CMK (cell line): ENCODE measurements at places on chromosomes 13 and 19.

DNA sequence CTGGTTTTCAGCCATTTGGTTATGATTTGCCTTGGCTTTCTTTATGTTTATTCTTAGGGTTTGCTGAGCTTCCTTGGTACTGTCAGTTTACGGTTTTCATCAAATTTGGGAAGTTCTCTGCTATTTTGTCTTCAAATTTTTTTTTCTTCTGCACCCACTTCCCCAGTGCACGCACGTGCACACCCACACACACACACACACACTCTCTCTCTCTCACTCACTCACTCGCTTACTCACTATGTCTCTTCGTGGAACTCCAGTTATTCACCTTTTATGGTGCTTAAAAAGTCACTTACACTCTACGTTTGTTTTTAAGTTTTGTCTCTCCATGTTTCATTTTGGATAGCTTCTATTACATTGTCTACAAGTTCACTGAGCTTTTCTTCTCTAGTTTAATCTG, 7.1 kb downstream of the AKAP11 start:
- no peak for DNase-seq

GRCh38 chr13:36619535-36619934, 54.3 kb upstream of the SERTM1 start:
- DNase-seq = no peak

- DNase-seq = no peak
These were observed 29.2 kb downstream of the NLRP5 start for GRCh38 chr19:56015756-56016155.

- no peak for DNase-seq
These were observed 5.0 kb downstream of the ANO8 start for GRCh38 chr19:17329366-17330261.

GRCh38 chr19:38880076-38880881, 2.2 kb upstream of the RINL start:
- no peak for DNase-seq

GRCh38 chr13:81670048-81670447, 1329.1 kb upstream of the SPRY2 start:
- no peak for DNase-seq

DNA sequence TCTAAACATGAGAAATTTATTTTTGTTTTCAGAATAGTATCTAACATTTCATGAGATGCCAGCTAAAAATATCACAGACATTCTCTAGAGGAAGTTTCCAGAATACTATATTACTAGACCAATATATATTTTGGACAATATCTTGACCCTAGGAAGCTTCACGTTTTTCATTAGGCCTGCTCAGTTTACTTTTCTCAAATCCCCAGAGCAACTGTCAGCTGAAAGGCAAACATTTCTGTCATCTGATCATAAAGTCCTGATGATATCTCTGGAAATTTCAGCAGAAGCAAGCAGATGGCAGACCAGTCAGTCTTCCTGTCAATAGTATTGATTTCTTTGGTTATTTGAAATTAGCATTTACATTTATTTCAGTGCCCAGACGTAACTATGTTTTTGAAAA, 4.0 kb downstream of the POSTN start:
- DNase-seq = no peak

DNA sequence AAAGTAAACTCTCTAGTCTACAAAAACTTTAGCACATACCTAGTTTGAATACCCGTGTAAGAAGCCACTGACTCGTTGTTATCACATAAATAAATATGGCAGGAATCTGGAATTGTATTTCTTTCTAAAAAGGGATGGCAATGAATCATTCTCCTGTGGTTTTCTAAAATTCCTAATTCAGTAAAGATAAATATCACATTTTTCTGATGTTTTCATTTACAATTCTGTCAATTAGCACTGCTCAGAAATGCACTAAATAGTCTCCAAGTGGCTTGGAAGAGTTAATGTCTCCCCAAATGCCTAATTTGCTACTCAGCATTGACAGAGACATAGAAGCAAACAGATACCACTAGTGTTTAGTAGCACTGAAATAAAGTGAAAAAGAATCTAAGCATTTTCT, 547.7 kb upstream of the SLITRK1 start:
- no peak for DNase-seq

DNA sequence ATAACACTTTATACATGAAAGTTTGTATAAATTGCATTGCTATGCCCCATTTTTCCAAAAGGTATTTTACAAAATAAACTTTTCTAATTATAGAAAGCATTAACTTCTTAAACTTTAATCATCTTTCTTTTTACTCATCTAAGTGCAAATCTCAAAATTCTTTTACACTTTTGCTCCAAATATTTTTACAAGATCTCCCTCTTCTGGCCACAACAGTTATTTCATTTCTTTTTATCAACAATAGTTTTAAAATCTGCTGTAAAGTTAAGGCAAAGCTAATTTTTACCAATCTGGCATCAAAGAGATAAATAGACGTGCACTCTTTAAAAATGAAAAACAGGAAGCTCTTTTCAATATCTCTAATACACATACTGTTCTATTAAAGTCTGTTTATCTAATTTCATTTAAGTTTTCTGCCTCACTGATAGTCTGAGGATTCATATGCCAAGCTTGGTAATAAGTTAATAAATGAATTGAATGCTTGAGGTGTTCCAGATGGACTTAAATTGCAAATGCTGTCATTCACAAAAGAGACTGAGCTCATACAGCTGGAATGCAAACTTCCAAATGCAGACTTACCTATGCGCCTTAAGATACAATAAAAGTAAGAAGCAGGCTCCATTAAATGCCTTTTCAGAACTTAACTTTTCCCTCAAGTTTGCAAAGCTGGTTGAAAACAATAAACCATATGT, 583.0 kb upstream of the ATXN8OS start:
- DNase-seq = no peak

GRCh38 chr13:50375792-50376191, 360.5 kb downstream of the KCNRG start:
- DNase-seq = no peak

- DNase-seq = no peak
These were observed 62.1 kb downstream of the RUBCNL start for GRCh38 chr13:46324976-46325375.

DNA sequence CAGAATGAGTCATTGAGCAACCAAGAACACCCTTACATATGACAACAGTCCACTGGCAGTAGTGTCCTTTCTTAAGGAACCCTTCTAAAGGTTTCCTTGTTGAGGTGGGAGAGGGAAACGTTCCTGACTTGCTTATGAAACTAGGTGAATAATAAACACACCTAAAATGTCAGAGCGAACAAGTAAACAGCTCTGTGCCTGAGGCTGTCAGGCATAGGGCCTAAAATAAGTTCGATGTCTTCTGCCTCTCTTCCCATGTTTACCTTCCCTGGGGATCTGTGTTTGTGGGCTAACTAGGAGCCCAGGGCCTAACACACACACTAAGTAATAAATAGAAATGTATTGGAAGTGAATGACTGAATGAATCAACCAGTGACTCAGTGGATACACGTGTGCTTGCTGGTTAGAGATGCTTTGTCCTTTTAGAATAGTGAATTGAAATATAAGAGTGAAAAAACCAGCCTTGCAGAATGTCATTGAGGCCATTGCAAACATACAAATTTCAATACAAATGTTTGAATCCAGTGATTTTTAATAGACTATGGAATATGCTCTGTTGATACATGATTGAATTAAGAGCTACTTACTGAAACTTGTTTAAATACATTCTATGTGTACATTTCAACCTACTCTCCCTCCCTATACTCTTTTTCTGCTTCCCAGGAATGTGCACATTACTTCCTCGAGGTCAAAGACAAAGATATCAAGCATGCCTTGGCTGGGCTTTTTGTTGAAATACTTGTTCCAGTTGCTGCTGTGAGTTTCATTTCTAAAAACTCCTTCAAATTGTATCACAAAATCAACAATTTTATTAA, 102.9 kb downstream of the FRY start:
- no peak for DNase-seq

GRCh38 chr19:4369888-4370260, 26.5 kb downstream of the MPND start:
- no peak for DNase-seq

GRCh38 chr19:10271543-10272086, 695 bp downstream of the ICAM1 start:
- no peak for DNase-seq

DNA sequence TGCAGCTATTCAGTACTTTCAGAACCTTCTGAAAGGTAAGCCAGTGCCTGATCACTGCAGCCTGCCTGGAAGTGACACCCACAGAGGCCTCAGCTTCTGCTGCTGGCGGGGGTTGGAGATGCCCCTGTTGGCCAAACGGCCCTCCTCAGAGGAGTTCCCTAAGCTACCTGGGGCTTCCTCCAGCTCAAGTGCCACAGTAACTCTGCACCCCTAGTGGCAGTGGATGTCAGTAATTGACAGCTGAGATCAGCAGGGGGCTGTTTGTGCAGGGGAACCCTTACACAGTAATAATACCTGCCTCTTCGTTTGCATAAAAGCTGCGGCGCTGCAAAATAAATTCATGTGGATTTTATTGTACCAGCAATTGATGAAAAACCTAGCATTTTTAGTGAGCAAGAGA, 28.9 kb downstream of the TDRD12 start:
- no peak for DNase-seq

GRCh38 chr13:61960981-61961380, 545.3 kb upstream of the PCDH20 start:
- no peak for DNase-seq
